Effector CD8-positive, alpha-beta T cell (primary cell): ENCODE measurements at places on chromosomes 4 and X.

DNA sequence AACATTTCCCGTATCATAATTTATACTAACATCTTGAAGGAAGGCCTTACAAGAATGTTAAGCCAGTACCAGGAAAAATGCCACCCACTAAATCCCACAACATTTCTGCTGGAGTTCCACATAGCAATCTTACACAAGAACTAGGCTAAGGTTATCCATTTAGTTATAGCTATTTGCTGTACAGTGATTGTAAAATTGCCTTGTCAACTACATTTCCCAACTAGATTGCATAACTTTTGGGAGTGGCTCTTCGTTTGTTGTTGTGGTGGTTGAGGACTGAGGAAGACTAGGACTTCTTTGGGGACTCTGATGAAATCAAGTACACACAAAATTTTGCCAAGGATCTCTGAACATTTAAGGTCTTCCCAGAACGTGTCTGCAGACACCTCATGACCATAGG is 8.0 kb downstream of the IBSP start:
- no peak for DNase-seq

- no peak for DNase-seq
These were observed 74.1 kb downstream of the DOCK11 start for GRCh38 chrX:118569676-118570075.

GRCh38 chr4:169226565-169226964 is 44.2 kb downstream of the SH3RF1 start:
- DNase-seq: no peak

DNA sequence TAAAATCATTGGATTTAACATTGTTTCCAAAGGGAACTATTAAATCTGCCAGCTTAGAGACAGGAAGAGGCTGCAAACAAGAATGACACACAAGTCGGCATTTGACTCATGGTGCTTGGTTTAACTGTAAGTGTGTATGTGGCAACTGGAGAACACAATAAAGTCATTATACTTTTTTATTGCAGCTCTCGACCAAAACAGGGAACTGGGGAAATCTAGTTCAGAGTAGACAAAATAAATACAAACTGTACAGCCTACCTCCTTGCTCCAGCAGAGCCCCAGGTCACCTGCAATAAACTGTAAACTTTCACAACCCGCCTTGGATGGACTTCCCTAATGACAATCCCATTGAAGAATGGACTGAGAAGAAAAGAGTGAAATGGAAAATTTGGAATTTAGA is 24.0 kb downstream of the NPY5R start:
- DNase-seq: no peak
